Tibial nerve (tissue), 4 donors: ENCODE measurements at places on chromosomes 7 and 10. TPM values are rescaled to one million over a fixed set of nuclear protein-coding genes. Genes with fewer than 3 reads are reported as not detected.
A peak's percentile ranks its signal among the peaks of the same experiment; 100 is the strongest.

- H3K4me1 ChIP-seq = no peaks in the 10 kb centered on the region
- no peak overlapping the region for H3K27ac ChIP-seq
- H3K4me3 ChIP-seq = no peak overlapping the region
- H3K36me3 ChIP-seq = no peaks in the 10 kb centered on the region
Observed at GRCh38 chr10:88792661-88793060, 9.9 kb upstream of the LIPM start.

GRCh38 chr7:28083164-28083997, 97.2 kb downstream of the JAZF1 start:
- no peaks in the 10 kb centered on the region for H3K4me1 ChIP-seq
- H3K27ac ChIP-seq = no peak overlapping the region

GRCh38 chr7:73865738-73866445, 4.9 kb downstream of the TMEM270 start:
- no peaks in the 10 kb centered on the region for H3K4me1 ChIP-seq
- H3K27me3 ChIP-seq = no peaks in the 10 kb centered on the region
- H3K36me3 ChIP-seq = no peaks in the 10 kb centered on the region
- no peak for DNase-seq

DNA sequence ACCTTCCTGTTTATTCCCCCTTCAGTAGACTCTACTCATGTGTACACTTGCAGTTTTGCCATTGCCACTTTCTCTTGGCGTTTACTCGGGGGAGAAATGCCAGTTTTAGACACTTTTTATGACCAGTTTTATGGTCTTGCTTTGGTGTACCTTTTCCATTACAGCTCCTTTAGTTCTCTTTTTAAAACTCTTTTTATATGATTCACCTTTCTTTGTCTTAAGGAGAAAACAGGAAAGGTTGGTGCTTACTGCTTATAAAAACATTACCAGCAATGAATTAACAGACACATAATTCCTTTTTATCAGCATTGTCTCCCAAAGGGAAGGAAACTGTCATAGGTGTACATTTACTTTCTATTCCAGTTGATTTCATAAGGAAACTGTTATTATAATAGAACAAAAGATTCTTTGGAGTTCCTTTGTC, 11.9 kb downstream of the TSPAN13 start:
- no peaks in the 10 kb centered on the region for H3K27me3 ChIP-seq
- no peaks in the 10 kb centered on the region for H3K36me3 ChIP-seq
- H3K4me3 ChIP-seq = no peak overlapping the region
- H3K4me1 ChIP-seq = no peaks in the 10 kb centered on the region

GRCh38 chr7:158975526-158976467, 119.4 kb downstream of the DYNC2I1 start:
- no peaks in the 10 kb centered on the region for H3K36me3 ChIP-seq
- H3K27ac ChIP-seq = no peak overlapping the region
- H3K4me1 ChIP-seq = no peaks in the 10 kb centered on the region
- H3K27me3 ChIP-seq = no peaks in the 10 kb centered on the region
- no peak for DNase-seq

- no peaks in the 10 kb centered on the region for H3K4me1 ChIP-seq
- H3K27me3 ChIP-seq = no peaks in the 10 kb centered on the region
- no peak overlapping the region for H3K27ac ChIP-seq
- DNase-seq = no peak
- peak overlapping the region; percentile 21 for H3K4me3 ChIP-seq
Observed at GRCh38 chr7:114048386-114049235, 129.8 kb upstream of the PPP1R3A start.

GRCh38 chr7:101629171-101629570, at the start of gene MYL10:
TSS of gene MYL10 (minus strand) at chr7:101629296. CDS start at chr7:101629118, 178 bp downstream.
- DNase-seq = no peak
- no peak within 1 kb of the TSS for H3K4me3 ChIP-seq
- no peaks in the 10 kb centered on the region for H3K4me1 ChIP-seq
- H3K36me3 ChIP-seq = no peaks in the 10 kb centered on the region
- H3K27me3 ChIP-seq = peaks cover 18% of the 10 kb centered on the region
- no peak within 1 kb of the TSS for H3K27ac ChIP-seq

- no peak overlapping the region for H3K27ac ChIP-seq
- DNase-seq = no peak
- no peaks in the 10 kb centered on the region for H3K4me1 ChIP-seq
Observed at GRCh38 chr10:27857616-27858015, 112.0 kb upstream of the MKX start.

GRCh38 chr7:102306916-102307677, 20.4 kb downstream of the SH2B2 start:
- no peaks in the 10 kb centered on the region for H3K27me3 ChIP-seq
- no peaks in the 10 kb centered on the region for H3K36me3 ChIP-seq
- peak overlapping the region; percentile 26 for H3K4me3 ChIP-seq
- H3K27ac ChIP-seq = no peak overlapping the region
- peak; percentile 37 for DNase-seq

- H3K4me1 ChIP-seq = peaks cover 16% of the 10 kb centered on the region
- peaks cover 8% of the 10 kb centered on the region for H3K27me3 ChIP-seq
- no peak overlapping the region for H3K27ac ChIP-seq
- no peak for DNase-seq
- no peak overlapping the region for H3K4me3 ChIP-seq
- H3K36me3 ChIP-seq = no peaks in the 10 kb centered on the region
Observed at GRCh38 chr10:97844678-97845077, 5.0 kb upstream of the GOLGA7B start.

DNA sequence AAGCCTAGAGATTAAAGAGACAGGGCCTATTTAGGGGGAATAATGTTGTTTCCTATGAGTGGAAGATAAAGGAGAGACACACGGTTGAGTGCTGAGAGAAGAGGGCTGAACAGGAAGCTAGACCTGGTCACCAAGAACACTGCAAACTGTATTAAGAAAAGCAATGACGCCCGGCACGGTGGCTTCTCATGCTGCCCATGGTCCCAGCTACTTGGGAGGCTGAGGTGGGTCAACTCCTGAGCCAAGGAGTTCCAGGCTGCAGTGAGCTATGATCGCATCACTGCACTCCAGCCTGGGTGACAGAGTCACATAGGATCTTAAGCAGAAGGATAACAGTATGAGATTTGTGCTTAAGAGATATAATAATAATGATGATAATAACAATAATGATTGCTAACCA, 19.7 kb upstream of the OTUD1 start:
- no peaks in the 10 kb centered on the region for H3K27me3 ChIP-seq
- H3K4me1 ChIP-seq = no peaks in the 10 kb centered on the region
- H3K36me3 ChIP-seq = no peaks in the 10 kb centered on the region
- no peak overlapping the region for H3K4me3 ChIP-seq
- DNase-seq = no peak

DNA sequence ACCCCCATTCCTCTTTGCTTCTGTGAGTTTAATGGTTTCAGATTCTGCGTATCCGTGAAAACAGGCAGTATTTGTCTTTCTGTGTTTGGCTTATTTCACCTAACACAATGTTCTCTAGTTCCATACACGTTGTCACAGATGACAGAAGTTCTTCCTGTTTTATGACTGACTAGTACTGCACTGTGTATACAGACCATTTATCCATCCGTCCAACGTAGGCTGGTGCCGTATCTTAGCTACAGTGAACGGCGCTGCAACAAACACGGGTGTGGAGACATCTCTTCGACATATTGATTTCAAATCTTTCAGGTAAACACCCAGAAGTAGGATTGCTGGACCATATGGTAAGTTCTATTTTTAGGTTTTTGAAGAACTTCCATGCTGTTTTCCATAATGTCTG, 181.7 kb downstream of the PARD3 start:
- no peak overlapping the region for H3K27ac ChIP-seq
- DNase-seq = no peak
- no peaks in the 10 kb centered on the region for H3K27me3 ChIP-seq
- H3K4me3 ChIP-seq = no peak overlapping the region
- no peaks in the 10 kb centered on the region for H3K36me3 ChIP-seq

DNA sequence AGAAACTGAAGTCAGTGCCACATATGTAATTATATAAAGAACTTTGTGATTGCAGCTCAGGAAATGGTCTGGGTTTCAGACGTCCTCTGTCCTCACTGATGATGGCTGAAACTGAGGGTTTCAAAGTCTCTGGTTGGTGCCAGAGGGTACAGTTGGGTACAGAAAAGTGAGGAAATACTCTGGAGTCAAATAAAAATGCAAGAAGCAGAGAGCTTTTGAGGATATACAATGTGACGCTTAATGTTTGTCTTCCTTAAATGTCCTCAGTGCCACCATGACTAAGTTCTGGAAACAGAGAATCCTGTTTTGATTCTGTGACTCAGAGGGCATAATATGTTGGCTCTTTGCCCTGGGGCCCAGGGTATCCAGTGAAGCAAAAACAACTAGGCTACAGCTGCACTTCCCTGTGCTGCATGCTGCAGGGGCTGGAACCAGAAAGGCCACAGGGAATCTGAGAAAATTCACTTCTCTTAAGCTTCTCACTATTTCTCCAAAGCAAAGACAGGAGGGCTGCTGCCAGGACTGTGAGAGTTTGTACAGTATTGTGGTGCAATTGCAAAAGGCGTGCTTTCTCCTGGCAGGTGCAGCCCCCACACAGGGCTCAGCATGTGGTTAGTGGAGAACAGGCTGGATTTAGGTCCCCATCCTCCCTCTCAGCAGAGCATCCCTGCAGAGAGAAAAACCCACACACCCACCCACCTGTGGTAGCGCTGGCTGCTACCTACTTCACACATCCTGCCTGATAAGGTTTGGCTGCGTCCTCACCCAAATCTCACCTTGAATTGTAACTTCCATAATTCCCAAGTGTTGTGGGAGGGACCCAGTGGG, 169.5 kb upstream of the SVIL start:
- H3K27ac ChIP-seq = no peak overlapping the region
- H3K36me3 ChIP-seq = no peaks in the 10 kb centered on the region
- H3K4me1 ChIP-seq = no peaks in the 10 kb centered on the region
- H3K27me3 ChIP-seq = no peaks in the 10 kb centered on the region

The COL26A1 gene
- 0.21 TPM for total RNA-seq

The ARMC3 gene
- total RNA-seq = 0.44 TPM

The VSTM4 gene
- 9.8 TPM for total RNA-seq

The SORBS1 gene
- 590 TPM for total RNA-seq

The GJD4 gene
- 0.20 TPM for total RNA-seq

The SYT15B gene
- total RNA-seq = 10.2 TPM

The PDK4 gene
- total RNA-seq = 931 TPM

The HOGA1 gene
- total RNA-seq = 27.8 TPM

The CALCR gene
- total RNA-seq = not detected

The SFXN2 gene
- 12.1 TPM for total RNA-seq
